RPMI7951 (cell line): ENCODE measurements at places on chromosomes 12 and 14. TPM values are rescaled to one million over a fixed set of nuclear protein-coding genes. Genes with fewer than 3 reads are reported as not detected.

KLHL33 gene
- total RNA-seq, result not detected in 2 replicates

OR4E1 gene
- total RNA-seq, result not detected in 2 replicates

DNA sequence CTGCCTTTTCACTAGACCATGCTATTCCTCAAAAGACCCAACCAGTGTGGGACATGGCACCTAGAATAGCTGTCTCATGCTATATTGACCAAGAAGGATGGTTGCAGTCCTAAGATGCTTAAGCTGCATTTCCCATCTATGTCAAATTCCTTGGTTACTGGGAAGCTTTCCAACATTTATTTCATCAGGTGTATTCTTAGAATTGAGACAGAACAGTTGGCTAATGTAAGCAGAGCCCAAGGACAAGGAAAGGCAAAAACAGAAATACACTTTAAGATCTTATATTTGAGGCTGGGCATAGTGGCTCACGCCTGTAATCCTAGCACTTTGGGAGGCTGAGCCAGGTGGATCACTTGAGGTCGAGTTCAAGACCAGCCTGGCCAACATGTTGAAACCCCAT lies 24.7 kb downstream of the ARG2 start:
- no peak for DNase-seq

DNA sequence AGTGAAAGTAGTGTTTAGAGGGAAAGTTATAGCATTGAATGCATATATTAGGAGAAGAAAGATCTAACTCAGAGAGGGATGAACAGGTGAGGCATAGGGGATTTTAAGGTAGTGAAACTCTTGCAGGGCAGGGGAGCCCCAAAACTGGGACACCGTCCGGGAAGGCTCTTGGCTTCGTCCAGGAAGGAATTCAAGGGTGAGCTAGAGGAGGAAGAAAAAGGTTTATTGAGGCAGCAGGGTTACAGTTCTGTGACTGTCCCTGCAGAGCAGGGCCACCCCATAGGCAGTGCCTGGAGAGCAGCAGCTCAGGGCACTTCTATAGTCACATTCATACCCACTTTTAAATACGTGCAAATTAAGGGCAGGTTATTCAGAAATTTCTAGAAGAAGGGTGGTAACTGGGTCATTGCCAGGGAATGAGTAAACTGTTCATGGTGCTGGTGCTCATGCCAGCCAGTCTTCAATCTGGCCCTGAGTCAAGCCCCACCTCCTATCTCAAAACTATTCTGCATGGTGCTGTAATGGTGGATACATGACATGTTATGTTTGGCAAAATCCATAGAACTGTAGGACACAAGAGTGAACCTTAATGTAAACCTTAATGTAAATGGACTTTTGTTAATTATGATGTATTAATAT lies 1.2 kb upstream of the OAS1 start:
- peak; percentile 16 for DNase-seq

DNA sequence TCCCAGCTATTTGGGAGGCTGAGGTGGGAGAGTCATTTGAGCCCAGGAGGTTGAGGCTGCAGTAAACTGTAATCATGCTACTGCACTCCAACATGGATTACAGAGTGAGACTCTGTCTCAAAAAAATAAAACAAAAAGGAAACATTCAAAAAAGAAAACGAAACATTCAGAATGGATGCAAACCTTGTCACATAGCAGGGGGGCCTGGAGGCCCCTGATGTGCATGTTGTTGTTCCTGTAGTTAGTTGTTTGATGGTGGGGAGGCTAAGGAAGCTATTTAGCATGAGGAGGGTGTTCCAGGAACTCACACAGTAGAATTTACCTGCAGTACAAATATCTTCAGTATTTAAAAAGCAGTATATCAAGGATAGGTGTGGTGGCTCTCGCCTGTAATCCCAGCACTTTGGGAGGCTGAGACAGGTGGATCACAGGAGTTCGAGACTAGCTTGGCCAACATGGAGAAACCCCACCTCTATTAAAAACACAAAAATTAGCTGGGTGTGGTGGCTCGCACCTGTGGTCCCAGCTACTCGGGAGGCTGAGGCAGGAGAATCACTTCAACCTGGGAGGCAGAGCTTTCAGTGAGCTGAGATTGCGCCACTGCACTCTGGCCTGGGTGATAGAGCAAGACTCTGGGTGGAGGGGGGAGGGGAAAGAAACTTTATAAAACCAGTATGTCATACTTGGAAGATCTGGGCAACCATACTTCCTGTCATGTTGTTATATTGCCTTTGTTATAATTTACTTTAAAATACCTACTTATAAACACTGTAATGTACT lies 17.6 kb upstream of the AEBP2 start:
- no peak for DNase-seq

DNA sequence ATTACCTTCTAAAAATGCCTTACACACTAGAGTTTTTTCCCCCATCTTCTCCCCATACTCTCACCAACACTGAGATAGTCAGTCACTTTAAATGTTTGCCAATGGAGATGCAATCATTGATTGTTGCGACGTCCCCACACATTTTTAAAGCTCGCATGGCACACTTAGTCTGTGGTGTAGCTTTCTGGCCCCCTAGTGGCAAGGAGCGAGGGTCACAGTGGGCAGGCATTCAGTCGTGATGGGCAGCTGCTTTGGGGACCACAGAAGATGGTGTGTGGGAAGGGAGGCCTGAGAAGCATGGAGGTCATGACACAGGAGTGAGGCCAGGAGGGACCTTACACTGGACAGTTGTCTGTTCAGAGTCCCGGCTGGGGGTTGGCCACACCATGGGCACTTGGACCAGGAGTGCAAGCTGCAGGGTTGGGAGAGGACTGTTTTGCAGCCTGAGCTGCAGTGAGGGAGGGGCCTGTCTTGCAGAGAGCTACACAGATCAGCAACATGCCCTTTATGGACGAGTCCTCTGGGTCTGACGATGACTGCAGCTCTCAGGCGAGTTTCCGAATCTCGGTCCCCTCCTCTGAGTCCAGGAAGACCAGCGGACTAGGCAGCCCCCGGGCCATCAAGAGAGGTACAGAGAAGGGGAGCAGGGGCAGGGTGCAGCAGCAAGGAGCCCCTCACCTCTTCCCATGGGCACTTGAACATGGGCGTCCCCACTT lies 28.6 kb downstream of the PIGH start:
- peak; percentile 45 for DNase-seq

GRCh38 chr14:100283984-100284881 lies 22.0 kb downstream of the SLC25A29 start:
- DNase-seq, result no peak
